ENCODE measurements at places on chromosomes 7 and 10.

DNA sequence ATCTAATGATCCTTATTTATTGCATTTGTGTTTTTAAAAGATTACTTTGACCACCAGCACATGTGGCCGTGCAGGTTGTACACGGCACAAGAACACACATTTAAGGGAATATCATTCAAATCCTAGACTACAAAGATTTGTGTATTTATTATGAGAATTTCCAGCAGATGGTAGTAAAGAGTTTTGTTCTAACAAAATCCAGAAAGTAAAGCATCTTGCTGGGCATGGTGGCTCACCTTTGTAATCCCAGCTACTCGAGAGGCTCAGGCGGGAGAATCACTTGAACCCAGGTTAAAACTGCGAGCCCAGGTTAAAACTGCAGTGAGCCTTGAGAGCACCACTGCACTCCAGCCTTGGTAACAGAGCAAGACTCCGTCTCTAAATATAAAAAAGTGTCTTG lies 31.5 kb downstream of the MACROH2A2 start:
- no peak for DNase-seq

- peak; percentile 52 for DNase-seq
Measured at GRCh38 chr7:127976056-127976737, 55.0 kb downstream of the LRRC4 start.

DNA sequence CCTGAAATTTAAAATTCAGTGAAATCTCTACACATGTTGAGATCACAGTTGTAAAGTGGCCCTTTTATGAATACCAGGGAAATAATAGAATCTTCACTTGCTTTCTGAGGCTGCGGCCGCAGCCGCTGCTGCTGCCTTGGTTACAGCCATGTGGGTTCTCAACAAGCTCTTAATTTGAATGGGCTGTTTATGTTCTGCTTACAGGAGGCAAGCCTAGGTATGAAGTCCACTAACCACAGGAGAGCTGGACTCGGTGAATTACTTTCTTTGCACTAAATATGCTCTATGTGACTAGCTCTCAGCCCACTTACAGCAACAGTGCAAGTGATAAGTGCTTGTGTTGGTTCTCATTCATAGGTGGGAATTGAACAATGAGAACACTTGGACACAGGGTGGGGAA lies 410.8 kb downstream of the SFMBT2 start:
- DNase-seq, result no peak

GRCh38 chr10:59635502-59636290 lies 74.0 kb downstream of the SLC16A9 start:
- DNase-seq, result no peak

DNA sequence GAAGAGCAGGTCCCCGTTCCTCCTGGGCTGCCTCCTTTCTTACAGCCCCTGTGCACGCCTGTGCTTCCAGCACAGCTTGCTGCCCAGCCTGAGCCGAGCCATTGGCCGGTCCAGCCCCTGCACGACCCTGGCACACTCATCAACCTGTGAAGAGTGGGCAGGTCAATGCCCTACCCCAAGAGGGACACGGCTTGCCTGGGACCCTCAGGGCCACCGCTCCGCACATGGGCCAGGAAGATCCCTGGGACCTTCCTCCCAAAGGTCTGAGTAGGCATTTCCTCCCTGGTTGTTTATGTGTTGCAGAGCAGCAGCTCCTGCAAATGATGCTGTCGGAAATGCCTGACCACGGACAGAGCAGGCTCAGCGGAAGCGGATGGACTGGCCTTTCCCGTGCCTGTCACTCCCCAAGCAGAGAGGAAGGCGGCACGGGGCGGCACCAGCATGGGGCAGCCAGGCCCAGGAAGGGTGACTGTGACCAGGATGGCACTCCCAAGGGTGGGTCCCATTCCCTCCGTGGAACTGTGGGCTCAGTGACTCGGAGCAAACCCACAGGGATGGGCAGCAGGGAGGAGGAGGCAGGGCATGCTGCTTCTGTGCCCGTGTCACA lies 252.5 kb downstream of the TNS3 start:
- no peak for DNase-seq

DNA sequence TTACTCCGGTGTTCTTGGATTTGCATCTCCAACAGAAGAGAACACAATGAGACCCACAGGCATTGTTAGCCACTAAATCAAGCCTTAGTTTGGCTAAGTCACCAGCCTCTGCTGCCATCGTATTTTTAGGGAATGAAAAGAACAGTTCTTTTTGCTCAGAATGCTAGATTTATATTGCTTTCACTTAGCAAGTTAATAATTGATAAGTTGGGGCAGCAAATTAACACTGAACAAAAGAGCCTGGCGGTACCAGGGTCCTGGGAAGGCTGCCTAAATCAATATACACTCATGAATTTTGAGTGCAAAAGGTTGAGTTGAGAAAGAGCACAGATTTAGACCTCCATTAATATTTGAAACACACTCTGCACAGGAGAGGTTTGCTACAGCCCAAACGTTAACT lies 767.7 kb downstream of the TYW1 start:
- DNase-seq, result no peak

- DNase-seq, result no peak
Measured at GRCh38 chr10:71727105-71727737, 7.6 kb upstream of the C10orf105 start.

- DNase-seq, result no peak
Measured at GRCh38 chr10:132100091-132100481, 34.3 kb downstream of the JAKMIP3 start.

DNA sequence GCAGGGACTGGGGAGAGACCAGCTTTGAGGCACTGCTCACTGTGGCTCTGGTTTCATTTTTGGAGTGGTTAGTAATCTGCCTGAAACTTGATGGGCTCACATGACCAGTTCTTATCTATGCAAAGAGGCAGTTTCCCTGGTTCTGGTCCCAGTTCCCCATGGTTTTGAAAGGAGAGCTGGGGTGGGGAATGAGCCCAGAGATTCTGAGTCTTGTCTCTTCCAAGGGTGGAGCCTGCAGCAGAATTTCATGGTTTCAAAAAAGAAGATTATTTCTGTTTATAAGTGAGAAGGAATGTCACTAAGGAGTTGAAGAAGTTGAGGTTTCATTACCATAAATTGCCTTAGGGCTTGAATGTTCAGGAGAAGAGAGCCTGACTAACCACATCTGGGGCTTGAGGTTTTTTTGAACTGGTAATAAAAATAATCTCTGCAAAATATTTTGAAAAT lies 190.2 kb upstream of the HABP2 start:
- no peak for DNase-seq

DNA sequence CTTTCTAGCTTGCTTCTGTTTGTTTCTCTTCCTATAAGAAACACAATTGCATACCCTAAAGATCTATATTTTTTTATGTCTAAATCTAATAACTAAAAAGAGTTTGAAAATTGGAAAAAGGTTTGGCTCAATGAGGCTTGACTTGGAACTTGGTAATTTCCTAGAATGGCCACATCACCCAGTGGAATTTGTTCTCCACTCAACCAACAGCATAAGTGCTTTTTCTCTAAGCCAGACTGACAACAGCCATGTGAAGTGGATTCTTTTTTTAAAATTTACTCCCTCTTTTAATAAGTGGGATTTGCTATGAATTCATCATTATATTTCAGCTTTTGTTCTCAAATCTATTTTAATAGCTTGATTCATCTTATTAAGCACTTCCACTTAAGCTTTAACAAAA lies 33.8 kb downstream of the GBF1 start:
- no peak for DNase-seq

GRCh38 chr10:102677331-102678067 lies 33.2 kb downstream of the TRIM8 start:
- no peak for DNase-seq

DNA sequence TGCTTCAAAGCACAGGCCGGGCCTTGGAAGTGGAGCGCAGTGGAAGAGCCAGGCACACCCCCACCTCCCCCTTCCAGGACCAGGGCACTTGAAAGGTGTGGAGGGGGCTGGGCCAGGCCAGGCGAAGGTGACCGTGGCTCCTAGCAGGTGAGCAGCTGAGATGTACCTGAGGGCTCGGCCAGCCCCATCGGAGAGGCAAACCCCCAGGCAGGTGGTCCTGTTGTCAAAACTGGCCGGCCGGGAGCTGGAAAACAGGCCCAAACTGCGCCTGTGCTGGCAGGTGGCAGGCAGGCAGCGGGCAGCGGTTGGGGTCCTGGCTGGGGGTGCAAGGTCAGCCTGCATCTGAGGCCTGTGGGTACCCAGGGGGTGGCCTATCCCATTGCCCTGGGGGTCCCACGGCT lies 96.4 kb upstream of the DNAAF5 start:
- DNase-seq, result no peak

- DNase-seq, result no peak
Measured at GRCh38 chr10:44995581-44995913, 5.2 kb upstream of the ZNF22 start.

GRCh38 chr7:155843426-155844018 lies 31.3 kb upstream of the SHH start:
- DNase-seq, result no peak

- DNase-seq, result no peak
Measured at GRCh38 chr10:78181381-78182055, 147.9 kb downstream of the RPS24 start.

- DNase-seq, result no peak
Measured at GRCh38 chr10:86091216-86091615, 275.4 kb downstream of the GRID1 start.

GRCh38 chr7:55133630-55134358 lies 115.0 kb downstream of the EGFR start:
- DNase-seq, result no peak

DNA sequence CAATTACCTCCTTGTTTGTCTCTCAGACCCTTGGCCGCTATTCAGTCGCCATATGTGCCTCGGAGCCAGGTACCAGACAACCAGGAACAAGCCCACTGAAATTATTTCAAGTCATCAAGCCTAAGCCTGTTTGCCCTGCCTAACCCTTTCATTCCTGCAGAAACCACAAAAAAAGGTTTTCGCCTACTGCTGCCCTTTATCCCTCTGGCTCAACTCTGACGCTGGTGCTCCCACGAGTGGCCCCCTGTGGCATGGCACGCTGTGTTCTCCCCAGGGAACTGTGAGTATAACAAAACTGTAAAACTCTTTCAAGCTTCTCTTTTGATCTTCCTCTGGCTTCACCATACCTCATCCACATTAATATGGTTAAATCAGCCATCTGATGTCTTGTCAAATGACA lies 215.7 kb upstream of the CDC14C start:
- no peak for DNase-seq

GRCh38 chr7:82375713-82376112 lies 67.9 kb downstream of the CACNA2D1 start:
- DNase-seq, result no peak

- no peak for DNase-seq
Measured at GRCh38 chr10:113222207-113222606, 272.2 kb downstream of the TCF7L2 start.

DNA sequence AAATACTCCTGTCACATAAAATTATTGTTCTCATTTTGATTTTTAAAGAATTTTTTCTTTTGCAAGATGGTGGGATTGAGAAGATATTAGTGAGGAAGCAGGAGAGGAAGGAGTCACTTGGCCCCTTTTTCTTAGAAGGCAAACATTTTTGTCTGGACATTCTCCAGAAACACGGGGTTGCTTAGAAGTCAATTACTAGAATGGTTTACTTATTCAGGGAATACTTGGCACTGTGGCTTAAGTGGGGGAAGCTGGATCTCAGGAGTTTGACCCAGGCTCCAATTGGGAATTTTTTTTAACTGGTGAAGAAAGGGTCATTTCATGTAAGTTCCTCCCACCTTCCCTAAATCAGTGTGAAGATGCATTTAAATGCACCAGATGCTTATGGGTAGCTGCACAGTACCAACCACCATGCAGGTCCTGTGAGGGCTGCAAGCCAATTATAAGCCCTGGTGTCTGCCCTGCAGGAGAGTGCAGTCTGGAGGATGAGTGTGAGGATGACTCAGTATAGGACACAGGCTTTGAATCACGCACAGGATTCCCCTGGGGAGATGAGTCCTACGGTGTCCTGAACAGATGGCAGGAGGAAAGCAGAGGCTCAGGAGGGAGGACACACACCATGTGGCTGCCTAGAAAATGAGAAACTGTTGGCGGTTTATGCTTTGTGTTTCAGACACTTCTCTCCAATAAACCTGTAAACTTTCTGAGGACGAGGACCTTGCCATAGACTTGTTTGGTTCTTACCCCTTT lies 299.1 kb downstream of the PLXNA4 start:
- no peak for DNase-seq

DNA sequence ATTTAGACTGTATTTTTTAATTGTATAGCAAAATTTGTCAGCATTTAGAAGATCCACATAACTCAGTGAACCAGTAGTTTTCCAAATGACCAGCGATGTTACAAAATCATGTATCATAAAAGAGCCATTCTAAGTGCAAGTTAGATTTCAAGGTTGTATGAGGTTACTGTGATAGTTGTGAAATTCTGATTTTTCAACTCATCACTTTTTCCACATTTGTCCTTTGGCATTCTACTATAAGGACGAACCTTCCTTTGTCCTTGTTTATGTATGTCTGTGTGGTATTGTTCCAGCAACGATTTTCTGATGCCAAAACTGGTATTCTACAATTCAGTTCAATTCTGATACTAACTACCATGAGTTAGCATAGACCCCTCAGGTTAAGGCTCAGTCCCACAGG lies 64.2 kb downstream of the TAX1BP1 start:
- no peak for DNase-seq
